ENCODE measurements at places on chromosomes 2 and 18.
A peak's percentile ranks its signal among the peaks of the same experiment; 100 is the strongest.

DNA sequence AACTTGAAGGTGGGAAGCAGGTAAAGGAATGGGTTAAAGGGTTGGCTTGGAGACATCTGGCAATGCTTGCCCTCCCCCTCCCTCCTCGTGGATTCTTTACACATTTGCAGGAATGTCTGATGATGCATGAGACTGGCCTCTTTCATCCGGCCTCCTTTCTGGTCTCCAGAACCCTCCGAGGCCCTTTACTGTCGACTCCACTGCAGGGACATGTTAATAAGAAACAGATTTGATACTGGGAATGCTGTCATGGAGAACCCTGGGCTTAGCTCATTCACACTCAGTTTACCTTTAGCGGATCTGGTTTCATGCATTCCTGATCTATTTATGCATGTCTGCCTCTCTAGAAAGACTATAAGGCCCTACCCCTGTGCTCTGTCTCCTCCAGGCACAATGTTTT, 238.7 kb downstream of the TGIF1 start:
- DNase-seq: peak; percentile 96

DNA sequence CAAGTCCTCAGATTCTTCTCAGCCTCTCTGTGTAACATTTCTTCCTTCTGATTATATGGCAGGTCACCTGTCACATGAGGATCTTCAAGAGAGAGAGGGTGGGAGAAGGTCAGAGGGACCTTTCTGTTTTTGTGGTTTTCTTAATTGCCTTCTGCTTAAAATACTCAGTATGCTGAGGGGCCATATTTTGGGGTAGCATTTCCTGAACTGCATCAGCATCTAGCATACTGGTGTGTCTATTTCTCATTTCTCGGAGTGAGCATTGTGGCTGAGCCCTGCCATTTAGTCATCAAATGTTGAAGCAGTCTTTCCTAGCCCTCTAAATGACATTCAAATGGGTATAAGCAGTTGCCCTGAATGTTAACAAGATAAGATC, 162.7 kb downstream of the MYO3B start:
- DNase-seq: no peak

GRCh38 chr2:238790833-238791230, 57.1 kb upstream of the TWIST2 start:
- no peak for DNase-seq

DNA sequence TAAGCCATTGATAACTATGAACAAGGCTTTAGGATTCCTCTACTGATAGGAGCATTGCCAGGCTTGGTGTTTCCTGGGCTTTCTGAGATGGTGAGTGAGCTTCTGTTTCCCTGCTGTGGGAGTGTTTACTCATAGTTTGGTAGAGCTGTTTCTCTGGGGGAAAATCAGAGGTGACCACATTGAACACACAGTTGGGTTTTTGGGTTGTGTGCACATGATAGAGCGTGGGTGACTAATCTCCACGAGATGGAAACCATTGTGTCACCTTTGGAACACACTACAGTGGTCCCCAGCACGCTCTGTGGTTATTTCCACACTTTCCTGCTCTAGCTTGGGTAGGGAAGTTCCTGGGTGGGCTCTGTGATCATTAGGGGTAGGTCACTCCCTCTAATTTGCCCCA, 5.4 kb downstream of the IL1R1 start:
- no peak for DNase-seq

DNA sequence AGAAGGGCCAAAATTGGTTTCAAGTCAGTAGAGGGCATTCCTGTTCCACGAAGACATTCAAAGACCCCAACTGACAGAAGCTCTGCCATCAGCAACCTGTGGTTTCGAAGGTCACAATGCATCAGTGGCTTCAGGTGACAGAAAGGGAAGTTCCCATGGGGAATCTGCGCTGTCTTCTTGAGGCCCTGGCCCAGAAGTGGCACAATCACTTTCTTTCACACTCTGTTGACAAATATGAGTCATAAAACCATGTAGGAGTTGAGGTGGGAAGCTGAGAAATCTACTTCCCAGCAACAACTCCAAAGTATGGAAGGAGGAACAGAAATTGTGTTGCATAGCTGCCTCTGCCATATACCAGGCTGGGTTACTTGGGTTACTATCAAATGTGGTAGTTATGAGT, 621.1 kb upstream of the FANCL start:
- no peak for DNase-seq

GRCh38 chr2:187459256-187459655, 11.2 kb upstream of the CALCRL start:
- DNase-seq: no peak

DNA sequence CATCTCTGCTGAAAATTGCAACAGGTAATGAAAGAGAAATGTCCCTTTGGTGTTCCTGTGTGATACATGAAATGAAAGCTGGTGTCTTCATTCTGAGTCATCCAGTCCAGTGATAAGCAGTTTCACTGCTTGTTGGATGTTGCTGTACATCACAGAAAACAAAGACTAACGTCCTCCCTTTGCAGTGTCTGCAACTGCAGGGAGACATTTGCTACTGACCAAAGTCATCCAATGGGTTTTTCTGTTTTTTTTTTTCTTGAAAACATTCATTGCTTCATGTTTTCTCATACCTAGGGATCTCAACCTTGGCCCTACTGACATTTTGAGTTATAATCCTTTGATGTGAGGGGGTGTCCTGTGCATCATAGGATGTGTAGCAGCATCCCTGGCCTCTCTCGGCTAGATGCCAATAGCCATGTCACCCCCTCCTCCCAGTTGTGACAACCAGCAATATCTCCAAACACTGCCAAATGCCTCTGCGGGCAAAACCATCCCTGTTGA, 63.6 kb upstream of the FZD5 start:
- no peak for DNase-seq

- DNase-seq: no peak
These were observed 109.1 kb upstream of the CTDP1 start for GRCh38 chr18:79570266-79571201.

GRCh38 chr2:134081238-134081938, 172.5 kb upstream of the MGAT5 start:
- no peak for DNase-seq

DNA sequence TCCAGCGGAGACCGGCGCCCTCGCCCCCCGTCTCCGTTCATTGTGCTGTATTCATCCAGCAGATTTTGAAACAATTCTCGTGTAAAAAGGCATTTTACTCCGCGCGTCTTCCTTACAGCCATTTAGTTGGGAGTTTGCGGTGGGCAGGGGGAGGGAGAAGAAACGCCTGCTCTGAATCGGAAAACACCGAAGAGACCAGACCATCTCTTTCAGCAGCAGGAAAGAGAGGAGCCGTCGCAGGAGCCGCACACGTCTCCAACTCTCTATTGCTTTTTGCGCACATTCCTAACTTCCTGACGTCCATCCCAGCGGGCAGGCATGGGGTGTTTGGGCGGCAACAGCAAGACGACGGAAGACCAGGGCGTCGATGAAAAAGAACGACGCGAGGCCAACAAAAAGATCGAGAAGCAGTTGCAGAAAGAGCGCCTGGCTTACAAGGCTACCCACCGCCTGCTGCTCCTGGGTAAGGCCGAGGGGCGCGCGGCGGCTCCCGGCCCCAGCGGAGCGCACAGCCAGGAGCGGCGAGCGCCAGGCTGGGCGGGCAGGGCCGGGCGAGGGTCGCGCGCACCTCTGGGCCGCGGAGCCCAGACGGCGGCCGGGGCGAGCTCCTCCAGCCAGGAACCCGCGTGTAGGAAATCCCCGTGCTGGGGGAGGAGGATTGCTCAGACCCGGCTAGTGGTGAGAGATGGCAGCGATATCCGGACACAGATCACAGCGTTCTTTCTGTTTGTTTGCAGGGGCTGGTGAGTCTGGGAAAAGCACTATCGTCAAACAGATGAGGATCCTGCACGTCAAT, 63.2 kb downstream of the GNAL start:
- DNase-seq: peak; percentile 15

- no peak for DNase-seq
These were observed 12.6 kb downstream of the NDUFAF7 start for GRCh38 chr2:37244017-37244416.

GRCh38 chr18:48402953-48403352, 6.2 kb downstream of the ZBTB7C start:
- DNase-seq: peak; percentile 83

- DNase-seq: no peak
These were observed 75.8 kb downstream of the LNPK start for GRCh38 chr2:175926272-175926671.

DNA sequence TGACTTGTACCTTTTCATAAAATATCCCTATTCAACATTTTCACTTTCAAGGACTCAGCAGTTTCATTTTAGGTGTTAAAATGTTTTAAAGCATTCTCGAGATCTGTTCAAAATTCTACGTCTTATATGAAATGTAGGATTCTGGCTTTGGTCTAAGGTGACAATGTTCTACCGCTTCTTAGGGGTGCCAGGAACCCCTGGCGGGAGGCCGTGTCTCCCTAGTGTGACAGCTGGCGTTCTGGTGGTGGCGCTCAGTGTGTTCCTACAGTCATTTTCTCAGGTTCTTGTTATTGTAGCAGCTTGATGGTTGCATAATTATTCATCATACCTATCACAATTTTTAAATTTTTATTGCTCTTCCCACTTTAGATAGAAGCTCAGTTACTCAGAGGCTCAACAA, 204.6 kb downstream of the AGAP1 start:
- DNase-seq: no peak
